Thoracic aorta (tissue), 2 donors: ENCODE measurements at places on chromosomes 4 and X. TPM values are rescaled to one million over a fixed set of nuclear protein-coding genes. Genes with fewer than 3 reads are reported as not detected.

The ZNF674 gene
- total RNA-seq, result 8.1 TPM

The PHEX gene
- 0.35 TPM for total RNA-seq

The KIT gene
- 17.6 TPM for total RNA-seq

The SERPINA7 gene
- total RNA-seq, result not detected
